EL (cell line): ENCODE measurements at places on chromosomes 6 and 20.

DNA sequence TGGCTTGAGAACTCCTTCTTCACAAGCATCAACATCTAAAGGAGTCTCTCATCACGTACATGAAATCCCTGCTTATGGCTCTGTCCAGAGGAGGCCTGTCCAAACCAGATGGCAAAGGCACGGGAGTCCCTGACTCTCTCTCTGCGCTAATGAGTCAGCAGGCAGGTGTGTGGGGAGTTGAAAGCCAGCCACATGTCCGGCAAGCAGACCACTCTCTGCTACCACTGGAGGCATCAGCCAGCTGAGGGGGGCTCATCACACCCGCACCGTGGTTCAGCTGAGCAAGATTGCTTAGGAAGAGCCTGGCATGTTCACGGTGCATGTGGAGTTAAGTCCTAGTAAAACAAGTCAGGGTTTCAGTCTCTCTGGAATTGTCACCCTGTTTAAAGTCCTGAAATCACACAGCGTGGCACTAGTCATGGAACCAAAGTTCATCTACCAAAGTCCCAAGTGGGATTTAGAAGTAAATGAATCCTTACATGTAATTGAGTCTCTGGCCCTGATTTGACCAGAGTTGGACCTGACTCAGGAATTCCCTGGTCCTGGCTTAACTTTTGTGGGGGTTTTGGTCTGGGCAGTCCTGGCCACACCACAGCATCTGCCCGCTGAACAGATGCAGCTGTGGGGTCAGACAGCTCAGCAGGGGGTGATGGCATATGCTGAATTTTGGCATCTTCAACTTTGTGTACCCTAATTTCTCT lies 155.2 kb upstream of the RIN2 start:
- no peak for DNase-seq

- DNase-seq: peak; percentile 53
These were observed 24.4 kb downstream of the PLCB1 start for GRCh38 chr20:8156235-8157079.

- DNase-seq: peak; percentile 64
These were observed 20.2 kb upstream of the SLC22A3 start for GRCh38 chr6:160327981-160328380.

- DNase-seq: peak; percentile 96
These were observed 5.8 kb upstream of the EEF1E1 start for GRCh38 chr6:8108031-8108660.
